NCI-H1694 (cell line): ENCODE measurements at places on chromosomes 6 and 20.

DNA sequence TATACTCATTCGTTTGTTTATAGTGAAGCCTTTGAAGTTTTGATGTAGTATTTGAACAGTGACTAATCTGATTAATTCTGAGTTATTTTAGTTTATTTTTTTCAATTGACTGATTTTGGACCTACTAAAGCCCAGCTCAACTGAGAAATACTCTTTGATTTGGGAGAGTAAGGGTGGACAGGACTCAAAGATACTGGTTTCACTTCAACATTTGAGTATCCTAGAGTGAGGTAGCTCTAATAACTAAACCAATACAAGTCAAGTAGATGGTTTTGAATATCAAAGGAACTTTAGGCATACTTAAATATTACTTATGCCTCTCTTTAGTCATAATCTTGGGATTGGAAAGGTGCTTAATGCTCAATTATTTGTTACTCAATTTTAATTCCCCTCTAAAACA is 65.6 kb downstream of the ZNF292 start:
- no peak for DNase-seq

GRCh38 chr6:33251395-33252012 is 20.2 kb downstream of the VPS52 start:
- no peak for DNase-seq

DNA sequence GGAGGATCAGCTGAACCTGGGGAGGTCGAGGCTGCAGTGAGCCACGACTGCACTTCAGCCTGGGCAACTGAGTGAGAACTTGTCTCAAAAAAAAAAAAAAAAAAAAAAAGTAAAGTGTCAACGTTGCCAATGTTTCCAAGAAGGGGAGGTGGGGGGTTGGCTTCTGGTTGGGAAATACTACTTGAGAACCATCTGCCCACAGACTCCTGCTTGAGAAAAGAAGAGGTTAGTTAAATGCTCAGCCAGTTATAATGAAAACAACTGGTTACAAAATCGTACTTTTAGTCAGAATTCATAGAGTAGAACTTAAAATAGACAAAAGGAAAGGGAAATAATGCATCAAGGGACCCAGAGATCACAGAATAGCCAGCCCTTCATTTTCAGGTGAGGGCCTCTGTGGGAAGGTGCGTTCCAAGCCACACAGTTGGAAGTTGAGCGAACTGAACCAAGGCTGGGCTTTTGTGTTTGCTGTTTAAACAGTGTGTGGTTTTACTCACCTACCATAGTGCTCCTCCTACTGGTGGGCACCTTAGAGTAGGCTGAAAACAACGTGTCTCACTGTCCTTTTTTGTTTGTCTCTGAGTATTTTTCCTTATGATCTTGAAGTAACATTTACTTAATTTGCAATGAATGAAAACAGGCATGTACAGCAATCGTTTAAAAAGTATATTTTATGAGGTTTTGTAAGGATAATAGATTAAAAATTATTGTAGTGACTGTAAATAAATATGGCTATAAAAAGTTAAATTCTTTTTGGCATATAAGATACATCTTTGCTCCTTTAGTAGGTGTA is 200.7 kb downstream of the BCAS1 start:
- peak; percentile 32 for DNase-seq

GRCh38 chr6:154792761-154793160 is 59.5 kb downstream of the SCAF8 start:
- no peak for DNase-seq

- DNase-seq, result no peak
These were observed 454.6 kb upstream of the EYS start for GRCh38 chr6:66161546-66162108.

GRCh38 chr6:47701363-47701762 is 3.0 kb downstream of the ADGRF4 start:
- DNase-seq, result no peak

GRCh38 chr6:56742122-56742791 is 99.6 kb upstream of the DST start:
- no peak for DNase-seq

- DNase-seq, result no peak
These were observed 161.2 kb downstream of the TAF4 start for GRCh38 chr20:61904456-61904855.

- DNase-seq, result no peak
These were observed 2.2 kb downstream of the KAT14 start for GRCh38 chr20:18139832-18140231.

- DNase-seq, result no peak
These were observed 49.6 kb downstream of the KIZ start for GRCh38 chr20:21175433-21175832.

DNA sequence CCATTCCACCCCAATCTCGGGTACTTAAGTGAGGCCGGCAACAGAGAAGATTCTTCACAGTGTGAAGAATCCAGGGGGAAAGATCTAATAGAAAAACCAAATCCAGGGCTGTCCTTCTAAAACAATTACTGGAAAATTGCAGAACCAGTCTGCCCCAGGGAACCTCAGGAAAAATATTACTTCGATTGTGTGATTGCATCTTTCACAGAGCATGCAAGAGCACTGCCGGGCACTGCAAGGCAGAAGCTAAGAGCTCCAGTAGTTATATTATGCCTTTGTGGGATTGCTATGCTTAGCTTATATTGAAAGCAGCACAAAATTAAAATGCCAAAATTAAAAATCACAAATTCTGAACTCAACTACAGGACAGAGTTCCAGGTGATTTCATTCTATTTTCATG is 175.9 kb downstream of the HACE1 start:
- DNase-seq, result no peak

DNA sequence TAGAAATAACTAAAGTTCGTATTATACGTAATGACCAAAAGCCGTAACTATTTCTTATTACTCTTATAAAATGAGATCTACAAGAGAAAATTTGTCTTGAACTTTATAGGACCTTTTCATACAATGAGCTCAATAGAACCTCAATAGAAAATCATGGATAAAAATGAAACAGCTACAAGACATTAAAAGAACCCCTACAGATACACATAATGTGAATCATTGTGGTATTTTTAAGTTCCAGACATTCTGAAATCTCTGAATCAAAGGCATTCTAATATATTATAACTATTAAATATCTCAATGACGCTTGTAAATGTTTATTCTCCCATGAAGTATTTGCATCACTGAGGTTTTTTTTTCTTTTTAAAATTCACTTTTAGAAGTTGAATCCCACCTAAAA is 22.2 kb upstream of the POU3F2 start:
- no peak for DNase-seq

- DNase-seq, result no peak
These were observed 25.7 kb downstream of the PRPH2 start for GRCh38 chr6:42696526-42697267.

GRCh38 chr6:162964488-162965140 is 236.8 kb downstream of the PACRG start:
- no peak for DNase-seq

GRCh38 chr20:44642203-44643153 is 9.0 kb downstream of the ADA start:
- DNase-seq, result no peak

GRCh38 chr20:5126512-5127203 is at the start of gene CDS2:
CDS2 (plus strand) TSS chr20:5127008; CDS start chr20:5127093, 85 bp downstream.
- DNase-seq, result peak; percentile 96

DNA sequence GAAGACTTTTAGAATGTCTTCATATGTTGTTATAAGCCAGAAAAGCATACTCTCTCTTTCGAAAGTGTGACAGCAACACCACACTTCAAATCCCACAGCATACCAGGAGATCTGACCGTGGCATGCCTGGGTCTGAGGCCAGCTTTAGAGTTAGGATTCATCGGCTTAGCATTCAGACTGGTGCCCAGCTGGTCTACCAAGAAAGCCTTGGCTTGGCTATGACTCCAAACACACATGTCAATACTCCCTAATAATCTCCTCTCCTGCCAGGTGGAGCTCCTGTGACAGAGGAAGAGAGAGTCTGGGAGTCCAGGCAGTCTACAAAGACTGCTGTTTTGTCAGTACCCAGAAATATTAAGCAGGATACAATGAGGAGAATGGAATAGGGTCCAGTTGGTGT is 77.1 kb upstream of the MAN1A1 start:
- DNase-seq, result no peak
